ENCODE measurements at places on chromosomes 7 and 10.
A peak's percentile ranks its signal among the peaks of the same experiment; 100 is the strongest.

- no peak for DNase-seq
Observed at GRCh38 chr10:84335516-84335915, 7.1 kb downstream of the CCSER2 start.

- DNase-seq: no peak
Observed at GRCh38 chr10:132796846-132797245, 10.9 kb upstream of the NKX6-2 start.

GRCh38 chr7:46080595-46081159 lies 159.6 kb upstream of the IGFBP3 start:
- no peak for DNase-seq

DNA sequence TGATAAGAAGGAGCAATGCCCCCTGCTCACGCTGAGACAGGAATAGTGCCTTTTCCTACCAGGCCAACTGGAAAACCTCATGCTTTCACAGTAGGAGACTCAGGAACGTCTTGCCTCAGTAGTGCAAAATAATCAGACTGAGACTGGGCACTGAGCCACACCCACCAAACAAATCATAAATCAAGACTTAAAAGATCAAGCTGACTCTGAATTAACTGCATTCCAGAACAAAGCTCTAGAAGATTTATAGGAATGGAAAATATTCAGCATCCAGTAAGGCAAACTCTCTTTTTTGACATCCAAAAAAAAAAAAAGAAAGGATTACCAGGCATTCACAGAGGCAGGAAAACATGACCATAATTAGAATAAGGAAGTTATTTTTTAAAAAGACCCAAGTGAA lies 30.5 kb upstream of the SLC18A3 start:
- no peak for DNase-seq

DNA sequence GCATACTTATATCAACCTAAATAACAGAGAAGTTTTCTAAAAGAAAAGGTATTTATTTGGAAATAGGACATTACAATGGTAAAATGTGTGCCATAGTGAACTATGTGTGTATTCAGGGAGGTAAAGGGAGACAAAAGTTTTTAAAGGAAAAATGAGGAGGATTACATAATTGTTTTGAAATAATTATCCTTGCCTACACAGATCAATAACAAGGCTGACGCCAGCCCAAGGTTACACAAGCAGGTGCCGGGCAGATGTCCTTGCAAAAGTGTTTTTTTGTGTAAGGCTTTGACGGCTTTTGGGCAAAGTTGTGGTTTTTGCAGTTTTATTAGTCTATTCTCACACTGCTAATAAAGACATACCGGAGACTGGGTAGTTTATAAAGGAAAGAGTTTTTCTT lies 22.7 kb upstream of the SLC35B4 start:
- DNase-seq: no peak

GRCh38 chr10:133318494-133319127 lies 9.9 kb downstream of the ZNF511 start:
- DNase-seq: peak; percentile 35

- no peak for DNase-seq
Observed at GRCh38 chr7:26694713-26695112, 169.7 kb downstream of the SKAP2 start.

- DNase-seq: no peak
Observed at GRCh38 chr7:77422500-77422899, 6.4 kb upstream of the GSAP start.

- no peak for DNase-seq
Observed at GRCh38 chr7:37419496-37419895, 29.2 kb downstream of the ELMO1 start.
